Esophagus muscularis mucosa (tissue), 4 donors: ENCODE measurements at places on chromosomes 6 and 20. TPM values are rescaled to one million over a fixed set of nuclear protein-coding genes. Genes with fewer than 3 reads are reported as not detected.

Gene RSPH9
- total RNA-seq, result 0.17 TPM

Gene MYBL2
- 0.11 TPM for total RNA-seq

- DNase-seq, result no peak
Observed at GRCh38 chr6:90214966-90215365, 81.7 kb downstream of the BACH2 start.

GRCh38 chr6:41429506-41430504, 94.4 kb downstream of the NCR2 start:
- DNase-seq, result no peak

- no peak for DNase-seq
Observed at GRCh38 chr20:17598013-17598550, 28.2 kb downstream of the DSTN start.
